ENCODE measurements at places on chromosomes 5 and 9.

- DNase-seq: no peak
Measured at GRCh38 chr5:71932131-71932654, 175.1 kb upstream of the MAP1B start.

DNA sequence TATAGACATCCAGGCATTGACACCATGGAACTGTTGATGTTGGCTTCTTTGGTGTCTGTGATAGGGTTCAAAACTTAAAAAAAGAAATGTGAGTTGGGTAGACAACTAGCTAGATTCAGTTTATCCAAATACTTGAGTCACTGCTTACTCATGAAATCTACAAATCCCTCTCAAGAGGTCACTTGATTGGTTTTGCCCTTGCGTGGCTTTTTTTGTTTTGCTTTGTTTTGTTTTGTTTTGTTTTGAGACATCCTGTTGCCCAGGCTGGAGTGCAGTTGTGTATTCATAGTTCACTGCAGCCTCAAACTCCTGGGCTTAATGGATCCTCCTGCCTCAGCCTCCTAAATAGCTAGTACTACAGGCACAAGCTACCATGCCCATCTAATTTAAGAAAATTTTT, 10.5 kb upstream of the ENTREP1 start:
- no peak for DNase-seq

DNA sequence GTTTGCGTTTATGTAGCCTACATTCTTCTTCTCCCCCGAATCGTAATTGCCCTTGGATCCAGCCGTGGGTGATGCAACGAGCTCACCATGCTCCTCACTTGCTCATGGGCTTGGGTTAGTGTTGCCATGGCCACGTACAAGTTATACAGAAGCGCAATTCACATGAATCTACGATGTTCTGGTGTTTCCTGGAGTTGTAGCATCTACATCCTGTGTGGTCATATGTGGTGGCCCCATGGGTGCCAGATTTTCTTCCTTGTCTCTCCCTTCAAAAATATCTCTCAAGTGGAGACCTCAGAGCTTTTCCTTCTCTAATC, 115.3 kb downstream of the TLE4 start:
- no peak for DNase-seq

GRCh38 chr9:84166891-84167290, 173.7 kb downstream of the SLC28A3 start:
- no peak for DNase-seq

DNA sequence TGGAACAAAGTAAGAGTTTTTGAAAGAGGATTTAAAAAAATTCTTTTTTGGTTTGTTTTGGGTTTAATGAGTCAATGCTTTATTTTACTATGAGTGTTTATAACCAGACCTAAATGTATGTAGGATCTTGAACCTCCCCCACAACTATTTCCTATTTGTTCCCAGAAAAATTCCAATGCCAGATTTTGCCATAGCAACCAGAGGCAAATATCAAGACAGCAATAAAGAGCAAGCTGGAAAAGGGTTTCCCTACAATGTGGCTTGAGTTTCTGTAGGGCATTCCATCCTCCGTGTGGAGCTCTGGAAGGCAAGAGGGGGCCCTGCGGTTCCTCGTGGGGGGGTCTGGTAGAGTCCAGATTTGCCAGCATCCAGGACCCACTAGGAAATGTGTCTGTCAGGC, 27.8 kb upstream of the GDNF start:
- DNase-seq: peak; percentile 23

GRCh38 chr5:141477815-141478214, 2.0 kb downstream of the PCDHGC3 start:
- DNase-seq: no peak

DNA sequence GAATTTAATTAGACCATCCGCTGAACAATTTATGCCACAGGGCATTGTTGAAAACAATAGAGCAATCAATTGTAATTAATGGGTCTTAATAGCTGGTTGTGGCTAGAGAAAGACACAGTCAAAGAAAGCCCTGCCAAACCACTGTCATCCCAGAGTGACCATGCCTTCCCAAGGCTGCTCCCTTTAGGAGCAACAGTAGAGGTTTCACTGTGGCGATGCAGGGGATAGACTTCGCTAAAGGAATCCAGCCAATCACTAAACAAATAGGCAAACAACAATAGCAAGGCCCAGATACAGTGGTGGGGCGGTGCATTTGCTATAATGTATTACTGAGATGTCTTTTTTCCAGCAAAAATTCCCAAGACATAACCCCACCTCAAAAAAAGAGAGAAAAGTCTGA, 87.8 kb upstream of the SLC27A6 start:
- DNase-seq: no peak

- no peak for DNase-seq
Measured at GRCh38 chr9:115025721-115026120, 92.2 kb downstream of the TNC start.

DNA sequence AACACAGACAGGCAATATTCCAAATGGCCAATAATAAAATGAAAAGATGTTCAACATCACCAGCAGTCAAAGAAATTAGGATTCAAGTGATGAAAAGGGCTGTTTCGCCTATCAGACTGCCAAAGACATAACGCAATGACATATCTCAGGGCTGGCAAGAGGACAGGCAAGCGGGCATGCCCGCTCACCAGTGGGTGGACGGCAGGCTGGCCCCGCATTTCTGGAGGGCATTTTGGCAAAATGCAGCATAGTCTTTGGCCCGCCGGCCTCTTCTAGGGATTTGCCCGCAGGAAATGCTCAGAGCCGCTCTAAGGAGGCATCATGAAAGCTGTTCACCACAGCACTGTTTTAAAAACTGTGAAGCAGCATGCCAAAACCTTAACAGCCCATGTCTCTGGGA, 1.4 kb upstream of the PPP1R26 start:
- no peak for DNase-seq

DNA sequence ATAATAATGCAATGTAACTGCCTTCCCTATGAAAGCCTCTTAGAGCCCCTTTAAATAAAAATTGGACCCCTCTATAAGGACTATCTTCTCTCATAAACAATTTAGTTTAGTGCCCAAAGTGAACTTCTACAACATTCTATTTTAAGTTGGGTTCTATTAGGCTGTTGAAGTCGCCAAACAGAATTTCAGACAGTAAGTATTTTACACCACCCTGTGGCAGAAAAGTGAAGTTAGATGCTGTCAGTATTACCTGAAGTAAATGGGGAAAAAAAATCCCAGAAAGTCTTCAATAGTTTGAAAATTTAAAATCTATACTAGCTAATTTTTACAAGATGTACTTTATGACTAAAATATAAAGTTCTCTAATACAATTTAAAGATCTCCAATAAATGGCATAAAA, 29.5 kb downstream of the CAAP1 start:
- peak; percentile 6 for DNase-seq

GRCh38 chr9:91223000-91223399, 138.7 kb downstream of the AUH start:
- DNase-seq: no peak

- no peak for DNase-seq
Measured at GRCh38 chr9:7137040-7137439, 379.3 kb downstream of the KDM4C start.

GRCh38 chr5:140672455-140673186, 755 bp downstream of the DND1 start:
- DNase-seq: no peak

DNA sequence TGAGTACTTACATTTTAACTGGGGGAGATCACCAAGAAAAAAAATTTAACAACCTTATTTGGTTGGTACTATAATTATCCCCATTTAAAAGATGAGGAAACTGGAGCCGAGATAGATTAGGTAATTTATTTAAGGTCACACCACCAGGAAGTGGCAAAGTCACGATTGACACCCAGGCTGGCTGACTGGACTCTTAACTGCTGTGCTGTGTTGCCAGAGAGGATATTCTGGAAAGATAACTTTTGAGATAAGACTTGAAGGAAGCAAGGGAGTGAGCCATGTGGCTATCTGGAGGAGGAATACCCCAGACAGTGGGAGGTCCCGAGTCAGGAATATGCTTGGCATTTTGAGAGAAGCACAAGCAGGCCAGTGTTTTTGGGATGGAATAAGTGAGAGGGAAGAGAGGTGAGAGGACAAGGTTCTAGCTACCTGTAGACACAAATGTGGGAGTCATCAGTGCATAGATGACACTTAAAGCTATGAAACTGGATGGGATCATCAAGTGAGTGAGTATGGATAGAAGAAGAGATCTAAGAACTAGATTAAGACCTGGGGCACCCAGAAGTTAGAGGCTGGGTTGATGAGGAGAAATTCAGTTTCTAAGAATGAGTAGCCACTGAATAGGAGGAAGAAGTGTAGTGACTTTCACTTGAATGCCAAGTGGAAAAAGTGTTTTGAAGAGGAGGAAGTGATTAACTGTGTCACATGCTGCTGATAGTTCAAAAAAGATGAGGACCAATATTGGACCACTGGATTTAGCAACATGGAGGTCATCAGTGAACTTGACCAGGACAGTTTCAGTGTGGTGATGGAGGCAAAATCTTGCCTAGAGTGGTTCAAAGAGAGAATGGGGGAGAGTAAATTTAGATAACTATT, 25.6 kb downstream of the PDE8B start:
- no peak for DNase-seq

- DNase-seq: peak; percentile 83
Measured at GRCh38 chr5:83281658-83282057, 189.9 kb upstream of the VCAN start.

GRCh38 chr9:3502560-3503398, 23.0 kb downstream of the RFX3 start:
- DNase-seq: no peak

DNA sequence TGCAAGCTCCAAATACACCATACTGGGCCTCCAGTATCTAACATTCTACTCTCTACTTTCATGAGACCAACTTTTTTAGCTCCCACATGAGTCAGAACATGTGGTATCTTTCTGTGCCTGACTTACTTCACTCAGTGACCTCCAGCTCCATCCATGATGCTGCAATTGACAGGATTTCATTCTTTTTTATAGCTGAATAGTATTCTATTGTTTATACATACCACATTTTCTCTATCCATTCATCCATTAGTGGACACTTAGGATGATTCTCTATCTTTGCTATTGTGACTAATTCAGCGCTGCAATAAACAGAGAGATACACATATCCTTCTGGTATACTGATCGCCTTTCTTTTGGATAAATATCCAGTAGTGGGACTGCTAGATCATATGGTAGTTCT, 68.5 kb downstream of the EPB41L4A start:
- DNase-seq: no peak

- no peak for DNase-seq
Measured at GRCh38 chr5:36720688-36721087, 114.3 kb downstream of the SLC1A3 start.

- no peak for DNase-seq
Measured at GRCh38 chr5:81688215-81688614, 62.7 kb downstream of the SSBP2 start.

DNA sequence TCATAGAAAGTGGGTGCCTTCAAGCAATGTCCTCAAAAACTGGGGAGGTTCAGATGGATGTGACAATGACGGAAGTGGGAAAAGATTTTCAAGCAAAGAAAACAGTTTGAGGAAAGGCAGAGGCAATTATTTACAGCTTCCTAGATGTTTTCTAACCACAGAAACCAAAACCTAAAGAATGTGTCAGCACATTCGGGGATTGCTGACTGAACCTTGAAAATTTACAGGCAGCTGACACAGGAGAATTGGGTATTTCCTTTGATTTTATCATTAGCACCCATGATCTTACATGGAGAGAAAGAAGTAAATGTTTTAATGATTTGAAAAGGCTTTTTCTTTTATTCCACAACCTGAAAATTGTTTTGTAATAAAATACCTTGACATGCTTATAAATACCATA, 369.0 kb downstream of the ACTL7B start:
- no peak for DNase-seq

DNA sequence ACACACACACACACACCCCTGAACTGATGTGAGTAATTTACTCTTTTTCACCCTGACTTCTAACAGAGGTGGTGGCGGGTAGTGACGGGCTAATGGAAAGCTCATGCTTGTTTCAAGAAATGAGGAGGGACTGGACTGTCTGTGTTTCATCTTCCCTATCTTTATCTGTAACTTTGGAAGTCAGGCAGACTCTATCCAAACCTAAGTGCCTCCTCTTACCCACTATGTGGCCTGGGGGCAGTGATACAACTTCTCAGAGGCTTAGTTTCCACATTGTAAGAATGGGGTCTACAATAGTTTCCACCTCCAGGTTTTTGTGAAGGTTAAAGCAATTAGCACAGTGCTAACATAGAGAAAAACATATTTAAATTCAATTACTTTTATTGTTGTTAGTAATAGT, 5.9 kb upstream of the TRPM3 start:
- no peak for DNase-seq
